ENCODE measurements at places on chromosomes 1 and 21. TPM values are rescaled to one million over a fixed set of nuclear protein-coding genes. Genes with fewer than 3 reads are reported as not detected.

DNA sequence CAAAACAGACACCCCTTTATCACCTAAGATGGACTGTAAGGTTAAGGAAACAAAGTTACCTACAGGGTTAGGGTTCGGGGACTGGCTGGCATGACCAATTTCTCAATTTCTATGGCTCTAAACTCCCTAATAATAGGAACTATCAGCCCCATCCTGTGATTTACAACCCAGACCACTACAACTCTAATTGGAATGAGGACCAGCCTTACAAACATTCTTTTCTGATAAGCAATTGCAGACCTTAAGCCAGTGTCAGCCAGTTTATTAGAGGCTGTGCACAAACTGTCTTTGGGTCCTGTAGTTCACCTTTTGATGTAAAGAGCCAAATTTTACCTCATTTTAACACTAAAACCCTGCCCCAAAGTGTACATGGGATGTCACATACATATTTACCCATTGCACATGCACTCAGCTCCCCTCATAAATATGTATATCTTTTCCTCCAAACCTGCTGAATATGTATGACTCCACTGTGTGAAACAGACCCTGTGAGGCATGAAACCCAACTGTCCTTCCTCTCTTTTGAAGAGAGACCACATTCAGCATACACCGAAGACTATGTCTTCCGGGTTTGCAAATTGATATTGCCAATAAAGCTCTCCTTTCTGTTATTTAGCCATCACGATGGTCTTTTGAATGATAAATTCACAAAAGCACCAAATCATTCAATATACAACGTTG is 7.3 kb upstream of the APP start:
- no peak for DNase-seq

GRCh38 chr1:33640114-33640660 is 167.7 kb downstream of the ZSCAN20 start:
- no peak for DNase-seq

- no peak for DNase-seq
These were observed 18.9 kb downstream of the NENF start for GRCh38 chr1:212451416-212452322.

DNA sequence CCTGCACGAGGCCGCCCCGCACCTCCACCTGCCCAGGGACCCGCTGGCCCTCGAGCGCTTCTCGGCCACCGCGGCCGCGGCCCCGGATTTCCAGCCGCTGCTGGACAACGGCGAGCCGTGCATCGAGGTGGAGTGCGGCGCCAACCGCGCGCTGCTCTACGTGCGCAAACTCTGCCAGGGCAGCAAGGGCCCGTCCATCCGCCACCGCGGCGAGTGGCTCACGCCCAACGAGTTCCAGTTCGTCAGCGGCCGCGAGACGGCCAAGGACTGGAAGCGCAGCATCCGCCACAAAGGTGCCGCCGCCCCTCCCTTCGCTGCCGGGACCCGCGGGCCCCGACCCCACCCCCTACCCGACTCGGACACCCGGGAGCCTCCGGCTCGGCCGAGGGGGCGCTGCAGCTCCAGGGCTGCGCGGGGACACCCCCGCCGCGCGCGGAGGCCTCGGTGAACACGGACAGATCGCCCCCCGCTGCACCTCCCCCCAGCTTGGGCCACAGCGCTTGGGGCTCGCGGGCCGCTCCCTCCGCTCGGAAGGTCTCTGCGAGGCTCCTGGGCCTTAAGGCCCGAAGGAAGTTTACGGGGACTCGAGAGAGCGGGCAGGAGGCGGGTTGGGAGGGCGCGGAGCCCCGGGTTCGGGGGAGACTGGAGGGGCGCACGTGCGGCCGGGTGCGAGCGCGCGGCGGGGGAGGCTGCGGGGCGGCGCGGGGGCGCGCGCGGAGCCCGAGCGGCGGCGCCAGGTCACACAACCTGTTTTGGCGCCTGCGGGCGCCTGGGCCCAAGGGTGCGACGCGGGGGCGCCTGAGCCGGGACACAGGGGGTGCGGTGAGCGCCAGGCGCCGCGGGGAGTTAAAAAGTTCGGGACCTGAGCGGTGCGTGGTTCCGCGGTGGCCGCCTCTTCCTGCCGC is 1.2 kb downstream of the SAMD11 start:
- no peak for DNase-seq

RORC gene
- total RNA-seq, result not detected

TFB2M gene
- total RNA-seq, result 20.2 TPM

ST6GALNAC5 gene
- total RNA-seq, result not detected

ODR4 gene
- total RNA-seq, result 18.3 TPM

MX1 gene
- total RNA-seq, result 12.9 TPM

RIPK4 gene
- 0.04 TPM for total RNA-seq
